ENCODE measurements at places on chromosomes 5 and 9. TPM values are rescaled to one million over a fixed set of nuclear protein-coding genes. Genes with fewer than 3 reads are reported as not detected.

GRCh38 chr5:180785794-180786221 lies 16.8 kb downstream of the MGAT1 start:
- H3K27me3 ChIP-seq = peaks cover 2% of the 10 kb centered on the region
- peaks cover 36% of the 10 kb centered on the region for H3K4me1 ChIP-seq
- no peak for DNase-seq
- peak overlapping the region; percentile 79 for H3K27ac ChIP-seq

- DNase-seq = no peak
- no peaks in the 10 kb centered on the region for H3K27me3 ChIP-seq
- H3K36me3 ChIP-seq = no peaks in the 10 kb centered on the region
- H3K4me3 ChIP-seq = no peak overlapping the region
- no peaks in the 10 kb centered on the region for H3K4me1 ChIP-seq
These were observed 305.1 kb upstream of the RGMB start for GRCh38 chr5:98468188-98468869.

DNA sequence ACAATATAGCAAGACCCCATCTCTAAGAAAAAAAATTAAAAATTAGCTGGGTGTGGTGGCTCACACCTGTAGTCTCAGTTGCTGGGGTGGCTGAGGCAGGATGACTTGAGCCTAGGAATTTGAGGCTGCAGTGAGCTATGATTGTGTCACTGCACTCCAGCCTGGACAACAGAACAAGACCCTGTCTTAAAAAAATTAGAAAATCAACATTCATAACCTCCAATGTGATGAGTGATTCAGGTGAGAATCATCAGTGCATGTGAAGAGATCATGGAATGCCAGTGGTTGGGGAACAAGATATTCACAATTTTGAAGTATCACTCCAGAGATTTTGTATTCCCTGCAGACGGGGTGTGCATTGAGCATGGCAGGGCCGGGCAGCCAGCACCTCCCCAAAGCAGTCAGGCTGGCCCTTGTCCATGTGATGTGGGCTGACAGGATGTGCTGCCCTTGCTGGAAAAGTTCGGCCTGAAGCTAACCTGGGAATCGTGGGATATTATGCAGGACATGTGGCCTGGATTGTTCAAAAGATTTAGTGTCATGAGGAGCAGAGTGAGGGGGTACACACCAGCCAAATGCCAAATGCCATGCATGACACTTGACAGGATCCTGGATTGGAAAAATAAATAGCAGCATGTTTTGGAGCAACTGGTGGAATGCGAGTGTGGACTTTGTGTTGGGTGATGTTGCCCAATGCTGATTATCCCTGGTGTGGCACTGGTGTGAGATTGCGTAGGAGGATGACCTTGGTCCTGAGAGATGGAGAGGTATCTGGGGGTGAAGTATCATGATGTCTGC lies 189.0 kb downstream of the RGS3 start:
- no peak overlapping the region for H3K4me3 ChIP-seq
- H3K27me3 ChIP-seq = peaks cover 2% of the 10 kb centered on the region
- H3K27ac ChIP-seq = no peak overlapping the region
- DNase-seq = no peak
- peaks cover 21% of the 10 kb centered on the region for H3K4me1 ChIP-seq

GRCh38 chr9:124264823-124265233 lies 7.1 kb downstream of the NEK6 start:
- peak; percentile 4 for DNase-seq
- H3K27me3 ChIP-seq = peaks cover 3% of the 10 kb centered on the region
- H3K4me3 ChIP-seq = peak overlapping the region; percentile 4
- H3K27ac ChIP-seq = peak overlapping the region; percentile 80

DNA sequence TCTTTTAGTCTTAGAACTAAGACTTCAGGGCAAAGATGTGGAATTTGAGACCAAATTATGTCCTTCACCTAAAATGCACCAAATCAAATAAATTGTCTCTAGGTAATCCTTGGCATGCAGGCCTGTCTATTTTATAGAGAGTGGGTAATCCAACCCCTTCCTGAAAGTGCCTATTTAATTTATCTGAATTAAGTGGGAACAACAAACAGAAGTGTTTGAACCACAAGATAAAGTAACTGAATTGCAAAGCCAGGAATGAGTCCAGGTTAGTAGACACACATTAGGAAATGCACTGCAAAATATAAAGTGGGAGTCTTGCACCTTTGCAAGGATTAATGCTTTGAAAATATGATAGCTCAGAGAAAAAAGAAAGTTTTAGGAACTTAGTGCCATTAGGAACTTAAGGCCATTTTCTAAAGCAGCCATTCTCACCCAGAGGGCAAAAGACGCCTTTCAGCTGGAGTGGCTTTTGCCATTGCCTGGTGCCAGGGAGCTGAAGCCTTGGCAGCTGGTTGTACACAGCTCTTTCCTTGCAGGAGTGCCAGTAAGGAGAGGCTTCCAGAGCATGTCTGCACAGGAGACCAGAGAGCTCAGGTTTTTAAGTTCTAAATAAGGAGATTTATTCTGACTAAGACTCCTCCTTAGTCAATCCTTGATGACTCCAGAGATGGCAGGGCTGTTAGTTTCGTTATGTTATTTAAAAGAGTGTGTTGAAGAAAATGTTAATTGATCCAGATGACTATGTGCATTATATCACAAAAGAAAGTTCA lies 151.7 kb upstream of the ELL2 start:
- no peaks in the 10 kb centered on the region for H3K4me1 ChIP-seq
- H3K4me3 ChIP-seq = no peak overlapping the region

DNA sequence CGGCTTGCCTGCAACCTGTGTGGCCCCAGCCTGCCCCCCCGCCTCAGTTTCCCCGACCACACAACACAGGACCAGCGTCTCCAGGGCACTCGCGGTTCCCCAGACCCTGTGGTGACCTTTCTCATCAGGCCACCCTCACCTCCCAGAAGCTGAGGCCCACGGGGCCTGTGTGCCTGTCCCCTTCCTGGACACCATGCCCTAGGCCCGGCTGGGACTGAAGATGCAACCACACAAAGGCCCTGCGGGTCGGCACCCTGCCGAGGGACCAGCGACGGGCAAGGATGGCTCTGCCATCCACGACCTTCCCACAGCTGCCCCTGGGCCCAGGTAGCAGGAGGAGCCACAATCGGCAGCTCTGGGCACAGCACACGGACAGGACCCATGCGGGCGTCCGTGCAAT lies 34.8 kb downstream of the SLC12A7 start:
- H3K27me3 ChIP-seq = peaks cover 2% of the 10 kb centered on the region
- no peak overlapping the region for H3K4me3 ChIP-seq
- H3K27ac ChIP-seq = no peak overlapping the region
- peaks cover 7% of the 10 kb centered on the region for H3K36me3 ChIP-seq

GRCh38 chr5:60585618-60586017 lies 114.3 kb downstream of the DEPDC1B start:
- H3K36me3 ChIP-seq = no peaks in the 10 kb centered on the region
- H3K27me3 ChIP-seq = peaks cover 2% of the 10 kb centered on the region
- no peak for DNase-seq
- no peaks in the 10 kb centered on the region for H3K4me1 ChIP-seq

GRCh38 chr5:126736141-126736540 lies 40.8 kb upstream of the LMNB1 start:
- no peak for DNase-seq
- no peaks in the 10 kb centered on the region for H3K4me1 ChIP-seq
- no peak overlapping the region for H3K27ac ChIP-seq

GRCh38 chr5:159628703-159629102 lies 287.6 kb upstream of the ADRA1B start:
- H3K4me1 ChIP-seq = no peaks in the 10 kb centered on the region
- H3K27me3 ChIP-seq = peaks cover 4% of the 10 kb centered on the region
- H3K4me3 ChIP-seq = no peak overlapping the region

- no peaks in the 10 kb centered on the region for H3K27me3 ChIP-seq
- H3K4me1 ChIP-seq = no peaks in the 10 kb centered on the region
- no peak overlapping the region for H3K4me3 ChIP-seq
- no peak overlapping the region for H3K27ac ChIP-seq
- no peaks in the 10 kb centered on the region for H3K36me3 ChIP-seq
- no peak for DNase-seq
These were observed 409.5 kb upstream of the IRX1 start for GRCh38 chr5:3186156-3186555.

GRCh38 chr5:160033546-160034252 lies 24.8 kb downstream of the TTC1 start:
- no peak overlapping the region for H3K4me3 ChIP-seq
- H3K27ac ChIP-seq = no peak overlapping the region
- H3K27me3 ChIP-seq = no peaks in the 10 kb centered on the region
- H3K4me1 ChIP-seq = peaks cover 2% of the 10 kb centered on the region

DNA sequence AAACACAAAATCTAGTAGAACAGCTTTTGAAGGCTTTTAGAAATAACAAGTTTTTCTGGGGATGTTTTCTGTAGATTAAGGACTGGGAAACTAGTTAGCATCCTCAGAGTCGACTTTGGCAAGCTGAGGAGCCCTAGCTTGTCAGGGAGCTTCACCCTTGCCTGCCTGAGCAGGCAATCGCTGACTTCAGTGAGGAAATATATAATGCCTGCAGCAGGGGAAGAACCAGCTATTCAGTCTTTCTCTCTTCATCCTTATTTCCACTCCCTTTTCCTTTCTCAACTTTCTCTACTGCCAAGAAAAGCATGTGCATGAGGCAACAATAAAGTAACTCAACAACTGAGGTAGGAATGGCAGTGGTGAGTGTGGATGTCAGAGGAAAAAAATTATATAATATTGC lies 54.7 kb downstream of the PLK2 start:
- H3K36me3 ChIP-seq = no peaks in the 10 kb centered on the region
- no peaks in the 10 kb centered on the region for H3K4me1 ChIP-seq
- H3K27ac ChIP-seq = no peak overlapping the region
- H3K27me3 ChIP-seq = peaks cover 13% of the 10 kb centered on the region
- DNase-seq = no peak

DNA sequence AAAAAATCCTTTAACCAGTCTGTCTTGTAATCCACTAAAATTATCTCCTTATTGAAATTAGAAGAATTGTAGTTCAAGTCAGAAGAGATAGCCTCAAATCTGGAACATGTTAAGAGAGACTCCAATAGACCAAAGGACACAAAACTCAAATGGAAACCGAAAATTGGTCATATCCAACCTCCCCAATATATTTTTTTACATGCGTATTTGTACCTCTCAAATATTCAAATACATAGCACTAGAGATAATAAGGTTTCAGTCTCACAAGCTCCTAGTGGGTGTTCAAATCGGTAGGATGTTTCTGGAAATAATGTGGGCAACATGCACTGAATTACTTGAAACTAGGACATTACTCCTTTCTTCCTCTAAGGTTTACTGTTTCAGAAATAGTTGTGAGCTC lies 33.5 kb downstream of the EPB41L4A start:
- DNase-seq = no peak
- no peak overlapping the region for H3K4me3 ChIP-seq
- no peaks in the 10 kb centered on the region for H3K27me3 ChIP-seq
- peaks cover 11% of the 10 kb centered on the region for H3K4me1 ChIP-seq

- no peak overlapping the region for H3K4me3 ChIP-seq
- no peaks in the 10 kb centered on the region for H3K27me3 ChIP-seq
- no peak overlapping the region for H3K27ac ChIP-seq
- H3K4me1 ChIP-seq = no peaks in the 10 kb centered on the region
- H3K36me3 ChIP-seq = no peaks in the 10 kb centered on the region
These were observed 330.1 kb downstream of the ENC1 start for GRCh38 chr5:74310386-74310785.

DNA sequence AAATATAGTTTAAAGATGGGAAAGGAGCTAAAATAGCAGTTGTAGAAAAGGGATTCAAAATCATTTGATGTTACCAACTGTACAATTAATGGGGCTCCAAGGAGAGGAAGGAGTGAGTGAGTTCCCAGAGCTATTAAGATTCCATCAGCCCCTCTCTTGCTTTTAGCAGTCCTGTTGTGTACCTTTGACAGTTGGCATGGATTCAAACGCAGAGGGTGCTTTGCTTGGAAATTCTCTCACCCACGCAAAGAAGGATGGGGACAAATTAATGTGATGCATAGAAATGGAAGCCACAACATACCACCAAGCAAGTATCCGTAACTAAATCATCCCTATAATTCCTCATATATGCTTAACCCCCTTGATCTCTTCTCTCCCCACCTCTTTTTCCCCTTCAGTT lies 461.3 kb downstream of the EBF1 start:
- H3K36me3 ChIP-seq = no peaks in the 10 kb centered on the region
- H3K27me3 ChIP-seq = peaks cover 2% of the 10 kb centered on the region
- DNase-seq = no peak

GRCh38 chr5:163571744-163572143 lies 66.3 kb downstream of the MAT2B start:
- no peak overlapping the region for H3K27ac ChIP-seq
- H3K36me3 ChIP-seq = no peaks in the 10 kb centered on the region
- H3K4me1 ChIP-seq = peaks cover 2% of the 10 kb centered on the region
- no peak overlapping the region for H3K4me3 ChIP-seq
- H3K27me3 ChIP-seq = peaks cover 4% of the 10 kb centered on the region
- DNase-seq = no peak

DNA sequence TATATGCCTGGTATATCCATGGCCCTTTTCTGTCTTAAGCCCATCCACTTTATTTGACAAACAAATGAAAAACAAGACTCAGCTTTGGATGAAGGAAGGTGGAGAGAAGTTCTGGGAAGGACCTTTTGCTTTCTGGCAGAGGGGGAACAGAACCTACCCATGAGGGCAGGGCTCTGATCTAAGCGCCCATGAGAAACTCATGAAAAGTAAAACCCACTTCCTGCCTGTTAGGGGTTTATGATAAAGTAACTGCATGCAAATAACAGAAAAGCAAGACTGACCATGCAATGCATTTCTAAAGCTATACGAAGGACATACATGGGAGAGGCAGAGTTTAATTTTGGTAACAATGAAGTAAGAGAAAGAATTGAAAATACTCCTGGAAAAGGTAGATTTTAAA lies 181.9 kb upstream of the ADRA1B start:
- H3K36me3 ChIP-seq = no peaks in the 10 kb centered on the region
- peaks cover 25% of the 10 kb centered on the region for H3K4me1 ChIP-seq
- peaks cover 9% of the 10 kb centered on the region for H3K27me3 ChIP-seq
- no peak for DNase-seq

GRCh38 chr9:20509466-20509865 lies 112.8 kb downstream of the MLLT3 start:
- no peak for DNase-seq
- H3K27ac ChIP-seq = no peak overlapping the region
- H3K27me3 ChIP-seq = no peaks in the 10 kb centered on the region

GRCh38 chr5:133227897-133228296 lies 176.1 kb downstream of the HSPA4 start:
- H3K36me3 ChIP-seq = no peaks in the 10 kb centered on the region
- H3K4me3 ChIP-seq = no peak overlapping the region
- H3K4me1 ChIP-seq = no peaks in the 10 kb centered on the region
- H3K27ac ChIP-seq = no peak overlapping the region

TTC23L gene
- polyA plus RNA-seq = not detected

NMUR2 gene
- polyA plus RNA-seq = not detected

GTF3C5 gene
- polyA plus RNA-seq = 31.0 TPM

TMEM232 gene
- not detected for polyA plus RNA-seq

SPINK13 gene
- not detected for polyA plus RNA-seq

PCDHB11 gene
- not detected for polyA plus RNA-seq

Measured in immature natural killer cell (primary cell).